ENCODE measurements at places on chromosomes 16 and 17.
A peak's percentile ranks its signal among the peaks of the same experiment; 100 is the strongest.

DNA sequence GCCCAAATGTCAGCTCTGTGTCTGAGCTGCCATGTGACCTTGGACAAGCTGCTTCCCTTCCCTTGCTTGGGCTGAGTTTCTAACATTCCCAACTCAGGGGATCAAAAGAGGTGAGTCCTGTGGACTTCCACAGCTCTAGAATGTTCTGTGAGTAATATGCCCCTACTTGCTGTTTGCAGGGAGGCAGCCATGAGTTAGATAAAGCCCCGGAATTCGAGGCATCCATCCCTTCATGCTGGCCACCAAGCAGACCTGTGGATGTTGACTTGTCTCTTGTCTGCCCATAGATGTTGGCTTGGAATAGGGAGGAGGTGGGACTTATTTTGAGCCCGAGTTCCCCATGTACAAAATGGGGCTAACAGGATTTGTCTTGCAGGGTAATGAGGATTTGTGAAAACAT is 36.2 kb downstream of the KSR1 start:
- no peak for DNase-seq

DNA sequence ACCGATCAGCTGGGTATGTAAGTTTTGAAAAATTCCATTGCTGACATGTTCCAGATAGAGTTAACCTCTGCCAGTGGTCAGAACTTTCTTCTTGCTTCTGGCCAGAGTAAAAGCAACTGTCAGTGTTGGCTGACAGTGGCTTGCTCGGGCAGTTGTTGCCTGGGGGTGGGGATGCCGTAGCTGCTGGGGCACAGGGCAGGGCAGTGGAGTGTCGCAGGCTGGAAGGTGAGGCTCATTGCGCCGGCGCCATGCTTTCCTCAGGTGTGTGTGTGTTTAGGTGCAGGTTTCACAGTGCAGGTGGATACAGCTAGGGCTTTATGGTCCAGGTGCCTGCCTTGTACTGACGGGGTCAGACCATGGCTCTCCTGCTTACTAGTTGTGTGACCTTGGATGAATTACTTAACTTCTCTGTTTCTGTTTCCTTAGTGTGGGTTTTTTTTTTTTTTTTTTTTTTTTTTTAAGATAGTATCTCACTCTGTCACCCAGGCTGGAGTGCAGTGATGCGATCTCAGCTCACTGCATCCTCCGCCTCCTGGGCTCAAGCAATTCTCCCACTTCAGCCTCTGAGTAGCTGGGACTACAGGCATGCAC is 156.4 kb downstream of the SNX29 start:
- DNase-seq = no peak

GRCh38 chr17:78226759-78227454 is 4.5 kb upstream of the TMEM235 start:
- DNase-seq = no peak

DNA sequence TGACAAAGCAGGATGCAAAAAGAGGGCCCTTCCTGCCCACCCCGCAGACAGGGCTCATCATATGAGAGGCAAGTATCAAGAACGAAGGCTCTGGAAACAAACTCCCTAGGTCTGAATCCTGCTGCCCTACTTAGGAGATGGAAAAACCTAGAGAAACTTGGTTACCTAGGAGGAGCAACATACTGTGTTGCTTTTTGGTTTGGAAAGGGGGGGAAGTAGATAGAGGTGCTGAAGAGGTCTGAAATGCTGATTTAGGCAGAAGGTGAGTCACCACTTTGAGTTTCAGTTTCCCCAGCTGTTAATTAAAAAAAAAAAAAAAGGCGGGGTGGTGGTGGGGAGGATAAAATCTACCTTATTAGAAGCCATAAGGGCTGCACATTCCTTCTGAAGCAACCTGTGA is 1.5 kb downstream of the N4BP1 start:
- peak; percentile 69 for DNase-seq

DNA sequence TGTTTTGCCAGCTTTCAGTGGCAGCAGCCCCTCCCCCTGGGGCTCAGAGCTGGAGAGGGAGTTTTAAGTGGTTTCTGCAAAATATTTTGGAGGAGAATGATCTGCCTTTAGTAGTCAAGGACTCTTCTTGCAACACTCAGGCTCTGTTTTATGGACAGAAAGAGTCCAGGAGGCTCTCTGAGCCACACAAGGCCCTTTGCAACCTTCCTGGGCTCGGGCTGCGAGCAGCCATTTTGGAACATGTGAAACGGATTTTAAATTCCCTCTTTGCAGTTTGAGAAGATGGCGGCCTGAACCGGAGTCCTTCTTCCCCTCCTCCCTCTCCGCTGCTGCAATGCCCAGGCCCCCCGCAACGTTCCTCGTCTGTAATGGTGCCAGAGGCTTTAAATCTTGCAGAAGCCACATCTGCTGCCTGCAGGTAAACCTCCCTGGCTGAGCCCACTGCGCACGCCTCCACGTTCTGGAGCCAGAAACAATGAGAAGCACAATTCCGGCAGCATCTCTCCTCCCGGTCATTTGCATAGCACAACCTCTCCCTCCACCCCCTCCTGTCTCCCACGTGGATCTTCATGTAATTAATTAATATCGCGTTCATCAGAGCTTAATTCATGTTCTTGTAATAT is 386.1 kb downstream of the SEC14L1 start:
- no peak for DNase-seq

- DNase-seq = no peak
Observed at GRCh38 chr16:81627024-81627423, 152.1 kb upstream of the PLCG2 start.

- no peak for DNase-seq
Observed at GRCh38 chr16:72654535-72654934, 393.4 kb downstream of the ZFHX3 start.

GRCh38 chr16:64736857-64737256 is 385.0 kb downstream of the CDH11 start:
- DNase-seq = no peak

GRCh38 chr17:54124456-54124855 is 301.7 kb downstream of the KIF2B start:
- no peak for DNase-seq

- DNase-seq = peak; percentile 76
Observed at GRCh38 chr17:31492880-31493655, 101.6 kb downstream of the RAB11FIP4 start.

DNA sequence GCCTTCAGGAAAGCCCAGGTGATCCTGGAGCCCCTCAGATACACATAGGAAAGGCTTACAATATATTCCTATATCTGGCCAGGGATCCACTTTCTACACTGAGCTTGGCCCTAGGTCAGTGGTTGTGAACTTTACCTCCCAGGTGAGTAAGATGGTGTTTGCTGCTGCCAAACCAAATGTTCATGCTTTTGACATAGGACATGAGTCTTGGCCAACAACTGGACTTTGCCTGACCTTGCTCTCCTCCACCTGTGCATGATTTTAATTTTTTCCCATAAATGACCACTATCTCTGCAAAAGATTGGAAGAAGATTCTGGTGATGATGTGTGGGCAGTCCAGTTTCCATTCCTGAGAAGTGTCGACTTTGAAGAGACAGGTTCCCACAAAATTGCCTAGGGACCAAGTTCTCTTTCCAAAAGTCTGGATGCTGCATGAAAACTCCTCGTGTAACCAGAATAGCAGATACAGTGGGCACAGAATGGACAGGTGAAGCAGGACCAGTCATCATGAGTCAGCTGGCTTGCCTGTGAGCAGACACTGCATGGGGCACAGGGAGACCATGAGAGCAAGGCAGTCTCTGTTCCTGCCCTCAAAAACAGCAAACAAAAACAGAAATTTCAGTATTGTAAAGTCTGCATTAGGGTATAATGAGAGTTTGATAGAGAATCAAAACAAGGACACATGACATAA is 226.4 kb upstream of the MON1B start:
- no peak for DNase-seq

GRCh38 chr17:58277107-58277801 is 3.5 kb downstream of the MPO start:
- DNase-seq = peak; percentile 69

DNA sequence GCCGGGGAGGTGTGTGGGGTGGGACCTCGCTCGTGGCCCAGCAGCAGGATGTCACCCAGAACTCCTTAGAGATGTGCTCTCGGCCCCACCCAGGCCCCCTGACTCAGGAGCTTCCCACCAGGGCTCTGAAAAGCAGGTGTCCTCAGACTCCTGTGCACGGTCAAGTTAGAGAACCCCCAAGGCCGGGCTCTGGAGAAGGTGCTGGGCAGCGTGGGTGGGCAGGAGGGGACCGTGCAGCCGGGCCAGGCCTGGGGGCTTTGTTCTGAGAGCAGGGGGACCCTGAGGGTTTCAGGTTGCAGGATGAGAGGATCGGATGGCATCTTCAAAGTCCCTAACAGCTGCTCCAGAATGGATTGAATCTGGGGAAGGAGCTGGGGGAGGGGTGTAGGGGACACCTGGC is 164.4 kb upstream of the CIBAR2 start:
- DNase-seq = no peak

DNA sequence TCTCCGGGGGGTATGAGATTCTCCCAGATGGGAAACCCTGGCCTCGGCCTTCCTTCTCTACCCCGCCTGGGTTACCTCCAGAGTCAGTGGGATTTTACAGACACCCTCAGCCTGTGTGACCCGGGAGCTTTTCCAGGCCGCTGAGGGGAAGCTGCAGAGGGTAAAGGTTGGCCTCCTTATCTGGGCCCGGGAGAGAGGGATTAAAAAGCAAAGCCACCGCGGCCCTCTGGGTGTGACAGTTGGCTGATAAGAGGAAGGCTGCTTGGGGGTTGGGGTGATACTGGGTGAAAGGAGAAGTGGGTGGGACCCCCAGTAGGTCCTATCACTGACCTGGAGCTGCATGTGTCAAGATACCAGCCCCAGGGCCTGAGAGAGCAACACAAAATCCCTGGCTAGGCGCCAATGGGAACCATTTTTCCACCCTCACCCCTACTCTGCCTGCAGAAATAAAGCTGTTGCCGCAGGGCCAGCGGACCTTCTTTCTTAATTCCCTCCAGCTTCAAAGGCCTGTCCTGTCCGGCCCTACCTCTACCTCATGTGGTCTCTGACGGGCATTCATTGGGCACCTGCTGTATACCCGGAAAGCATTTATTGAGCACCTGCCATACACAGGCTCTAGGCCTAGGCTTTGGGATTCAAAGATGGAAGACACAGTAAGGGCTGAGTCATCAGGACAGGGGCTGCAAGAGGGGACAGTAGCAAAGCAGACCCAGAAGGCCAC is 77.6 kb upstream of the GSE1 start:
- no peak for DNase-seq

- no peak for DNase-seq
Observed at GRCh38 chr16:5027086-5027485, 6.6 kb downstream of the NAGPA start.

DNA sequence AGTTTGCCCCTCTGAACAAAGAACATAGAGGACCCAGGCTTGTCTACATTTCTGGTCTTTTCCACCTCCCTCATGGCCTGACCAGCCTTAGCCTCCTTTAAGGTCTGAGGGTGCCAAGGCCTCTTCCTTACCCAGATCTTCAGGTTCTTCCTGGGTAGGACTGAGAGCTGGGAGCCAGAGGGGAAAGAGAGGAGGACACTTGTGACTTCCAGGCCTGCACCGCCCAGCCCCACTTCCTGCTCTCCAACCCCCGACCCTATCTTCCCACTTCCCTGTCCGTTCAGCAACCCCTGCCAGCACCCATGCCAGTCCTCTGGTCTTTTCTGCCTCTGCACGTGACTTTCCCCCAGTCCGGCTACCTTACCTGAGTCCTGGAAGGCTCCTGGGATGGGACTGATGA is 534 bp downstream of the PRSS36 start:
- no peak for DNase-seq

GRCh38 chr17:72566671-72567484 is 446.1 kb downstream of the SOX9 start:
- DNase-seq = no peak

DNA sequence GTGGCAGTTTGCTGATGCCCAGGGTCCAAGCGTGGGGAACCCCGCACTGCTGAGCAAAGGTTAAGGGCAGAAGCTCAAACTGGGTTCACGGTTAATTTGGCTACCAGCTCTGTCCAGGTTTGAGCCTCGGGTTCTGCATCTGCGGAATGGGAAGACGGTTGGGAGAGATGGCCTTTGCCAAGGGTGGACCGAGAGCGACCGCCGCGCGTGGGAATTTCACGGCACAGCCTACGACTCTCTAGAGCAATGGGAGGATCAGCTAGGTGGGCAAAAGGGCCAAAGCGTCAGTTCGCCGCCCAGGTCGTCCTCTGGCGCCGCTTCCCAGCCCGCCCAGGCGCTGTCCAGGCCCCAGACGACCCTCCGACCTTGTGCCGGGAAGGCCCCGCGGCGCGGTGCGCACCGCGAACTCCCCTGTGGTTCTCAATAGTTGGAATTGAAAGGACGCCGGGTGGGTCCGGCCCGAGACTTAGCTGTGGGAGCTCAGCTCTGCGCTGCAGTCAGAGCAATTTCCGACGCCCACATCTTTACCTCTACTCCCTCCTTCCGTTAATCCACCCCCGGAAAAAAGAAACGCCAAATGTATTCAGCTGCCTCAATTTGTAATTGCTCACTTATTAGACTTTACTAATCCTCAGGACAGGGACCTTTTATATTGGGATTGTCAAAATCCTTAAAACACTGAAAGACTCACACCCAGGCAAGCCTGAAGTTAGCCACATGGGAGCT is 2.5 kb upstream of the HS3ST3B1 start:
- DNase-seq = no peak

GRCh38 chr17:72255481-72255880 is 134.7 kb downstream of the SOX9 start:
- DNase-seq = no peak

DNA sequence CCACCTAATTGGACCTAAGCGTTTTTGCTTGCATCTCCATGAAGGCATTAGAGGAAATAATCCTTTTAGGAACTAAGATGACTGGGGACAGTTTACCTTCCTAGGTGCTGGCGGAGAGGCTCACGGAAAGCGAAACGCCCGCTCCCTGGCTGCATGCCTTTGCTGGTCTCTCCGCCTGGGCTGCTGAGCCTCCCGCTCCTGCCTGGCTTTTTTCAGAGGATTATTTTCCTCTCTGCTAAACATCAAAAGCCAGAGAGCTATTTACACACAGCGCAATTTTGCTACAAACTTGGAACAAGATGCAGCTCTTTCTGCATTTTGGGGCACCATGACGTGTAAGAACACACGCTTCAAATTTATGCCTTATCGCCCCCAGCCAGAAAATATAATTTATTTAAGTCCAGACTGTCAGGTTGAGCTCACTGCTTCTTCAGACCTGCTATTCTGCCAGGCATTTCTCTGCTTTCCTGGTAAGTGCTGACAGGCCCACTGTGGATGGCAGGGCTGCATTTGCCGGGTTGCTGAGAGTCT is 124.4 kb downstream of the SPACA3 start:
- no peak for DNase-seq

GRCh38 chr17:67519801-67520251 is 142.7 kb downstream of the PITPNC1 start:
- DNase-seq = no peak

DNA sequence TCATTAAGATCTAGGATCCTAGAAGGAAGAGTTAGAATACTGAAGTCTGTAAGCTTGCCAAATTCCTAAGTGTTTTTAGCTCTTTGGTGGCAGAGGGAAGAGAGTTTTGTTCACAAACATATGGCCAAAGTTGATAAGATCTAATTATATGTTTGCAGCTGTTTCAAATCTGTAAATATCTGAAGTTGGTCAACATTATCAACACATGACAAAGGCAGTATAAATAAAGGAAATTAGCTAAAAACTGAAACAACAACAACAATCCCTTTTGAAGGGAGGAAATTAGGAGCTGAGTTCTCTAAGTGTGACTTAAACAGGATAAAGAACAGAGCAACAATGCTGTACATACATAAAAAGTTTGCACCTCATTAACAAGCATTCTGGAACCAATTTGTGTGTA is 208.7 kb downstream of the KCNJ2 start:
- DNase-seq = no peak
